ENCODE measurements at places on chromosomes 12 and 14.

GRCh38 chr14:22887990-22888378, 5.0 kb downstream of the REM2 start:
- DNase-seq, result peak; percentile 50

DNA sequence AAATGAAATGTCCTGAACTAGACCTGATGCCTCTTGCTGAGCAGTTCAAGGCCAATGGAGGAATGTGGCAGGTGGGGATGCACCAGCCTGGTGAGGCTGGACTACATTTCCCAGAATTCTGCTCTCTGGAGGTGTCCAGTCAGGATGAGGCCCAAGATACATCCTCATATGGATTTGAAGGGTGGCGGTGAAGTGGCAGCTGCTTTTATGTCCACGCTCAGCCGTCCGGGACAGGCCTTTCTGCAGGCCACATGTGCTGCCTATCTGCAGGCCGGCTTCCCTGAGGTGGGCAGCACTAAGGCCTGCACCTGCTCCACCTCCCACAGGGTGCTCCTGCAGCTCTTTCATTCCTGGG, 230.2 kb downstream of the BCL11B start:
- DNase-seq, result no peak

GRCh38 chr12:52222692-52223091, 10.4 kb upstream of the KRT7 start:
- no peak for DNase-seq

DNA sequence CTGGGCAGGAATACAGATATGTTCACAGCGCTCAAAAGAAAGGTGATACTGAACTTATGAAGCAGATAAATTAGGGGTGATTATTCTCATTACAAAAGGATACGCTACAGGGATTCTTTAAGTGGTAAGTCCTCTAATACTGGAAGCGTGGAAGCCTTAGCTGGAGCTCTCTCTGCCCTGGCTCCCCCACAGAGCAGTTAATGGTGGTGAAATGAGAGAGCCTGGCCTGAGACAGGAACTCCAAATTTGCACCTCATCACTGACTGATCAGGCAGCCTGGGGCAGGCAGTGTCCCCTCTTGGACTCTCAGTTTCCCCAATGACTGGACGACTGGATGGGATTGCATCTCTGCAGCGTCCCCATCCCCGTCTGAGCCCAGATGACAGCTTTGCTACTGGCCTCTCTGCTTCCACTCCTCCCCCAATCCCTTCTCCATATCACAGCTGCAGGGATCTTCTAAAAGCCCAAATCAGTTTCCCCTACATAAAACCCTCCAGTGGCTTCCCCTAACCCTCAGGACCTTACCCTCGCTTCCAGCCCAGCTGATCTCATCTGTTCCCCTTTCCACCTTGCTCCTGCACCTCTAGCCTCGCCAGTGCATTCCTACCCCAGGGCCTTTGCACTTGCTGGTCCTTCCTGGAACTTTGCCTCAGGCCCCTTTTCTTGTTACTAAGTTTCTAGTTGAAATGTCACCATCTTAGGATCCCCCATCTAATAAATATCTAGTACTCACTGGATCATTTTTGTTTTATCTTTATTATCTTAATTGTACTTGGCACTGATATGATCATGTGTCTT, 171.7 kb upstream of the LHX5 start:
- no peak for DNase-seq

- no peak for DNase-seq
Measured at GRCh38 chr12:4268329-4269181, 5.0 kb upstream of the CCND2 start.

- no peak for DNase-seq
Measured at GRCh38 chr12:132279184-132279889, 50.1 kb downstream of the GALNT9 start.

- DNase-seq, result no peak
Measured at GRCh38 chr14:21414137-21414631, 30.4 kb upstream of the SUPT16H start.

GRCh38 chr12:38669530-38669929, 235.9 kb downstream of the CPNE8 start:
- DNase-seq, result no peak

DNA sequence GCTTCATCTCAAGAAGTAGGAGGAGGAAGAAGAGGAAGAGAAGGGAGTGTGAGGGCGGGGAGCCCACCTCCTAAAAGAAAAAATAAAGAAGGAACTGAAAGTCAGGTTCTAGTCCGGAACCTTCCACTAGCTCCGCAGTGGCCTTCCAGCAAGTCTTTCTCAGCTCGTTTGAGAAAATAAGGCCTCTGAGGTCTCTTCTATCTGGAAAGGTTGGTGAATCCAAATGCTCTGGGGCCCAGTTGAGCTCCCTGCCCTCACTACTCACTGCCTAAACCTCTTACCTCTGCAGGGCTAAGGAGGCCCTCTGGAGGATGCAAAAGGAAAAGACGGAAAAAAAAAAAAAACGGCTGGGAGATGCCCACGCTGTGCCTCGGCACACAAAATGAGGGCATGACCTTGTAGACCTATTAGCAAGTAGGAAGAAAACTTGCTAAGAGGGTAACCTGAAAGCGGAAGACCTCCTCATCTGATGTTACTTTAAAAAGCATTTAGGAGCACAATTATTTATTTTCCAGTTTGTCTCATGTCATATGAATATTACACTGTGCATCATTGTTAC, 35.9 kb downstream of the FBLN5 start:
- DNase-seq, result peak; percentile 24

GRCh38 chr12:104175726-104176247, 37.8 kb upstream of the NFYB start:
- DNase-seq, result no peak

GRCh38 chr12:42990387-42990786, 400.8 kb upstream of the PRICKLE1 start:
- no peak for DNase-seq
